Epithelial cell of prostate (primary cell): ENCODE measurements at places on chromosomes 1 and 21.

DNA sequence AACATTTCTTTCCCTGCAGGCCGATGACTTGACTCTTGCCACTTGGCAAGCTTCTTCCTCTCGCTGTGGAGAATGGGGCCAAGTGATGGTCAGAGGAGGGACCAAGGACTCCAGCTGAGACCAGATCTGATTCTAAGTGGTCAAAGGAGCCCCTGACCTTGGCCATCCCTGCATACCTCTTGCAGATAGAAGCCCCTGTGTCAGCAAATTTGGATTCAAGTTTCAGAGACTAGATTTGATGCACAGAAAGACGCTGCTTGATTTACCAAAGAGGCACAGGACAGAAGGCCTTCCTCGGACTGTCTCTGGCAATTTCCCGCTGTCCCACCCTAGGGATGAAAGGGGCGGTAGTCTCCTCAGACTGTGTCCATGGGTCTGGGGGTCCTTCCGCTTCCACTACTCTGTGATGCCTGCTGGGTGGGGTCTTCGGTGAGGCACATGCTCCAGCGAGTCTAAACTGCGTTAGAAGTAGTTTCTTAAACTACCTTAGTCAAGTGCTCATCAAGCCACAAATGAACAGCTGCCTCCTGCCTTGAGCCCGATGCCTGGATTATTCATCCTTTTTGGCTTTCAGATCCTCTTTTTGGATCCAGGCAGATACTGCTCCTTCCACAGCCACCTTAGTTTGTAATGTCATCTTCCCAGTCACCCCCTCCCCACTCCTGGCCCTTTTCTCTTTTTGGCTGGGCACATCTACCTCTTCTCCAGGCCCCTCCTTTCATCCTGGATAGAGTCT, 31.8 kb upstream of the RBM15 start:
- DNase-seq, result no peak

DNA sequence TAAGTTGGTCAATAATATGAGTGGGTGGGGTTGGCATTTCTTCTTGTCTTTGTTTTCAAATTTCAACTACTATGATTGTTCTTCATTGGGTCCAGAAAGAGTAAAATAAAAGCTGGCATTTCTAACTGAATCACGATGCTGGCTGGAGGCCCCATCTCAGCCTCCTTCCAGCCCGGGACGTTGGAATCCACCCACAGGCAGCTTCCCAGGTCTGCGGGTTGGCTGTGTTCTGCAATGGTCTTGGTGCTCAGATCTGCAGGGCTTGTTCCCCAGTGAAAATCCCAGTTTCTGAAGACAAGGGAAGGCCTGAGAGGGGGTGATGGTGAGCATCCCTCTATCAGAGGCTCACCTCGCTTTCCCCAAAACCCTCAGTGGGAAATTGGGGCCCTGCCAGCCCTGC, 54.7 kb upstream of the ARHGEF16 start:
- no peak for DNase-seq

DNA sequence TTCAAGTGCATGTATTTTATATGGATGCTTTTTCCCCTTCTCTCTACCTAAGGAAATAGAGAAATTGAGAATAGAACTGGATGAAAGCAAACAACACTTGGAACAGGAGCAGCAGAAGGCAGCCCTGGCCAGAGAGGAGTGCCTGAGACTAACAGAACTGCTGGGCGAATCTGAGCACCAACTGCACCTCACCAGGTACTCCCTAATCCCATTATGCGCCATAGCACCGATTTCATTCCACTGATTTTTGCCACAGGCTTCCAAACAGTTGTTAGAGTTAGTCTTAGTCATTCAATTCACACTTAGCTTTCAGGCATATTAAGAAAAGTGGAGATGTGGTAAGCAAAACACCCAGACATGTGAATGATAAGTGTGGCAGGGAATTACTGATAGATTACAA, 122.8 kb downstream of the SDCCAG8 start:
- DNase-seq, result no peak

- DNase-seq, result peak; percentile 52
Measured at GRCh38 chr1:119435052-119435451, 20.1 kb downstream of the HSD3B2 start.

- no peak for DNase-seq
Measured at GRCh38 chr21:34061983-34062382, 11.4 kb upstream of the MRPS6 start.

DNA sequence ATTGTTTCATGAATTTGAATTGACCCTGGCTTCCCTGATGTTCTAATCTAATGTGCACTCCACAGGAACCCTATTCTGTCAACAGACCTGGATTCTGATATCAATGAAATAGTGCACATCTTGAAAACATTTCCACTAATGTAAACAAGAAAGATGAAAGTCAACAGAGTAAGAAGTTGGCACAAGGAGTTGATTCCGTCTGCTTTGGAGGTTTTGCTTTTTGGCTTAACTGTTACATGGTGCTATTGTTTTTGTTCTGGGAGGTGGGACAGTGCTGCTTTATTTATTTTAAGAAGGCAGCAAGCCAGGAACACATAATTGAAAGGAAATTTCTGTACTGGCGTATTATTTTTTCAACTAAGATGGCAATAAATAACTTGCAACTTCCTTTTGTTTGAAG, 73.3 kb downstream of the LEPR start:
- DNase-seq, result no peak

DNA sequence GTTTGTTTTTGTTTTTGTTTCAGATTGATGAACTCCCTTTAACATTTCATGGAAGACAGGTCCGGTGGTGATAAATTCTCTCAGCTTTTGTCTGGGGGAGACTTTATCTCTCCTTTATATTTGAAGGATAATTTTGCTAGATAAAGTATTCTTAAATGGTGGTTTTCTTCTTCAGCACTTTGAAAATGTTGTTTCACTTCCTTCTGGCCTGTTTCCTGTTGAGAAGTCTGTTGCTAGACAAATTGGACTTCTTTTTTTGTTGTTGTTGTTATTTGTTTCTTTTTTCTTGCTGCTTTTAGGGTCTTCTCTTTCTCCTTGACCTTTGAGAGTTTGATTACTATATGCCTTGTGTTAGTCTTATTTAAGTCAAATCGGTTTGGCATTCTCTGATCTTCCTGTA, 50.8 kb downstream of the CRP start:
- DNase-seq, result no peak

DNA sequence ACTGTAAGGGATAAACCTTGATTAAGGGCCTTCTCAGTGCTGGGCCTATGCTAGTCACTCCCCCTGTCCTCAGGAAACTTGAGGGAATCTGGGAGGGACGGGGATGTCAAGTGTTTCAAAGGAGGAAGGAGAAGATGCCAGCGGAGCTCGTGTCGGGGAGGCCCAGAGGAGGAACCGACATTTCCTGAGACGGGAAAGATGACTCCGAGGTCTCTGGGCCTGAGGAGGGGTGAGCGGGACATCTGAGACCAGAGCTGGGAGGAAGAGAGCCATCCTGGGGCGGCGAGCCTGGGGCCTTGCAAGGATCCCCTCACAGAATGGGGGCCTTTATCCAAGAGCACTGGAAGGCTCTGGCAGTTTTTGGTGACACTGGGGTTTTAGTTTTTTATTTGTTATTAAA, 10.4 kb downstream of the SLC66A1 start:
- no peak for DNase-seq

DNA sequence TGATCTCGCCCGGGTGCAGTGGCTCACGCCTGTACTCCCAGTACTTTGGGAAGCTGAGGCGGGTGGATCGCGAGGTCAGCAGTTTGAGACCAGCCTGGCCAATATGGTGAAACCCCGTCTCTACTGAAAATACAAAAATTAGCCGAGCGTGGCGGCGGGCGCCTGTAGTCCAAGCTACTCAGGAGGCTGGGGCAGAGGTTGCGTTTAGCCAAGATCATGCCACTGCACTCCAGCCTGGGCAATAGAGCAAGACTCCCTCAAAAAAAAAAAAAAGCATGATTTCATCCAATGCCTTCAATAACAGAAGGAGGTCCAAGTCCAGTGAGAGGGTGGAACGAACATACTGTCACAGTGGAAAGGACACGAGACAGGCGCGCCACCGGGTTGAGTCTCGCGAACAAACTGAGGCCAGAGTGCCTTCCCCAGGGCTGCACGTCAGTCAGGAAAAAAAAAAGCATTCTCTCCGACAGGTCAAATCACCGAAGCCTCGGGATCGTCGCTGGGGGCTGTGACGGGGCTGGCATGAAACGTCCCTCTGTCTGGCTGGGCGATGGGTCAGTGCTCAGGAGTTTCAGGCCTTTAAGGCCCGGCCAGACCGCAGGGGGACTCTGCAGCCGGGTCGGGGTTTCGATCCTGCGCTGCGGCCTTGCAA, 8.4 kb upstream of the CROCC start:
- no peak for DNase-seq

DNA sequence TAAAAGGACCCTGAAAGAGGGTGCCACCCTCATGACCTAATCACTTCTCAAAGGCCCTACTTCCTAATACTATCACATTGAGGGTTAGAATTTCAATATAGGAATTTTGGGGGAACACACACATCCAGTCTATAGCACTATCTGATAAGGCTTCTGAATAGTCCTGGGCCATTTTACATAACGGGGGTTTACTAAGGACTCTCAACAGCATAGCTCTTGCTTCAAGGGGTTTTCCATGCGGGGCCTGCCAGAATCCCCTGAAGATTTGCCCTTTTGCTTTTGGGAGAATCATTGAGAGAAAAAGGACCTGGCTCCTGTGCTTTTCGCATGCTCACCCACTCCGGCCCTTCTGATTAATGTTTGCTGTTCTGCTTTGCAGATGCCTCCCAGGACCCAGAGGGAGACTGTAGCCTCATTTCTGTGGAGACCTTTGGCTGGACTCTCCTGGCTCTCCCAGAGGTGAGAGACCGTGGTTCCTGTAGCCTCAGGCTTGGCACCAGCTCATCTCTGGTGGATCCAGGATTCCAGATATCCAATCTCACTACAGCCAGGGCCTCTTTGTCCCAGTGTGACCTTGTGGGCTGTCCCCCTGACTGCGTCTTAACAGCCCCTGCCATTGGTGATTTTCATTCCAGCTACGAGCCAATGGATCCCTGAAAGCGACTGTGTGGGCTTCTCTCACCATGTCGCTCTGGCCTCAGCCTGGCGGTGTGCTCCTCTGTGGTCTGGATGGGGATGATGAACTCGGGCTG, 72.6 kb downstream of the DDR2 start:
- no peak for DNase-seq

DNA sequence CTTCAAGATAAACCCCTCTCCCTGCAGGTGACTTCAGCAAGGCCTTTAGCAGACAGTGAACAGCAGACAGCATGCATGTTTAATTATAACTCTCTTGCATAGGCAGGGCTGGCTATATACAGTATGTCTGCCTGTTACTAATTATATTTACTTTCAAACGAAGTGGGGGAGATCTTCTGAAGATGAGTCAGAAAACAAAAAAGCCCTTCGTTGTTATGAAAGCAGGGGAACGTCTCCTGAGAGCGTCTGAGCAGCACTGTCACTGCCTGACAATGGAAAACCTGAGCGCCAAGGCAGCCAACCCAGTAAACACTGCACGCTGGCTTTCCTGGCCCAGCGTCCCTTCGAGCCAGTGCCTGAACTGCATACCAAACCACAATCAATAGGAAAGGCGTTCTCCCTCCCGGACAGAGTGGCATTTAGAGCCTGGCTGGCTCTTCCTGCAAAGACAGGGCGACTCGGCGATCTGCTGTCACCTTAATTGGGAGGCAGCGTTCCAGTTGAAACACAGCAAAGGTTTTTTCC, 54.1 kb downstream of the TOMM20 start:
- no peak for DNase-seq

DNA sequence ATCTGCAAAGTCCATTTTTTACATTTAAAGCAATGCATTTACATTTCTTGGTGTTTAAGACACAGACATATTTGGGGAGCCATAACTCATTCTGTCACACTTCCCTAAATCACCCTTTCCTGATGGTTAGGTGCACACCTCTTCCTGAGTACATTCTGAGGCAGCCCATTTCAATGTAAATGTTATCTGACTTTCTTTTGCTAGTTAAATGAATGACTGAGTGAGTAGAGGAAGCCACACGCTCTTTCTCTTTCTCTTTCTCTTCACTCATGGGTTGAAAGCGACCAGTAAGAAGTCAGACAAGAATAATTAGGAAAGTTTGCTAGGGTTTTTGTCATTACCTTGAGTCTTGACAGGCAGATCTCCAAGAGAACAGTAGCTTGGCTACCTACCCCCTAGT, 143.1 kb downstream of the S1PR1 start:
- DNase-seq, result no peak

- no peak for DNase-seq
Measured at GRCh38 chr21:44727321-44727720, 15.9 kb upstream of the TSPEAR start.

- DNase-seq, result no peak
Measured at GRCh38 chr1:232553050-232553754, 76.7 kb downstream of the SIPA1L2 start.

GRCh38 chr1:181016563-181016962, 6.1 kb downstream of the STX6 start:
- no peak for DNase-seq

DNA sequence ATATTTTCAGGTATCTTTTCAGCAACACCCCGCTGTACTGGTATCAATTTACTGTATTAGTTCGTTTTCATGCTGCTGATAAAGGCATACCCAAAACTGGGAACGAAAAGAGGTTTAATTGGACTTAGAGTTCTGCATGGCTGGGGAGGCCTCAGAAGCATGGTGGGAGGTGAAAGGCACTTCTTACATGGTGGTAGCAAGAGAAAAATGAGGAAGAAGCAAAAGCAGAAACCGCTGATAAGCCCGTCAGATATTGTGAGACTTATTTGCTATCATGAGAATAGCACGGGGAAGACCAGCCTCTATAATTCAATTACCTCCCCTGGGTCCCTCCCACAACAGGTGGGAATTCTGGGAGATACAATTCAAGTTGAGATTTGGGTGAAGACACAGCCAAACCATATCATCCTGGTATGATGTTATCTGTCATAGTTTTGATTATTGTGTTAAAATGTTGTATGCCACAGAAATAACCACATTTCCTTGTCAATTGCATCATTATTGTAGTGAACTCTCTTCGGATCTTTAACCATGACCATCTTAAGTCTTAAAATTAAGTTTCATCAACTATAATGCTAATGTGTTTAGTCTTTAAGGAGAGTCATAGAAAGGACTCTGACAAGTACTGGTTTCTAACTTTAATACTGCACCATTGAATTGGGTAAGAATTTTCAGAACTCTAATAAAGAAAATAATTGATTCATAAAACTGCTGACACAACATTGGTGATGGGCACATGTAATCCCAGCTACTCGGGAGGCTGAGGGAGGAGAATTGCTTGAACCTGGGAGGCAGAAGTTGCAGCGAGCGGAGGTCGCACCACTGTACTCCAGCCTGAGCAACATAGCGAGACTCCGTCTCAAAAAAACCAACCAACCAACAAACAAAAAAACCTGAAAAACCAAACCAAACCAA, 58.2 kb downstream of the TBX19 start:
- no peak for DNase-seq

GRCh38 chr1:16017461-16018303, at the start of gene HSPB7:
HSPB7 (minus strand) TSS chr1:16018043; CDS start chr1:16017963, 80 bp downstream.
- DNase-seq, result no peak
